ENCODE measurements at places on chromosomes 16 and 17. TPM values are rescaled to one million over a fixed set of nuclear protein-coding genes. Genes with fewer than 3 reads are reported as not detected.

The TLCD3B gene
- total RNA-seq = not detected

The PRDM7 gene
- total RNA-seq = not detected

The IGSF6 gene
- total RNA-seq = 9.1 TPM

The PERCC1 gene
- total RNA-seq = not detected

The TAT gene
- total RNA-seq = 0.13 TPM

The RAB37 gene
- total RNA-seq = 3.6 TPM

The TMC8 gene
- total RNA-seq = 12.5 TPM

The DHODH gene
- 8.1 TPM for total RNA-seq

The KRT33A gene
- not detected for total RNA-seq

The PEMT gene
- 27.6 TPM for total RNA-seq

The TMEM220 gene
- total RNA-seq = 10.3 TPM

The PRR35 gene
- not detected for total RNA-seq

The SLC16A13 gene
- total RNA-seq = 1.8 TPM
